ENCODE measurements at places on chromosomes 2 and 18.

GRCh38 chr2:188701836-188702235, 272.3 kb upstream of the COL3A1 start:
- no peak for DNase-seq

GRCh38 chr2:18552351-18553077, 7.9 kb downstream of the RDH14 start:
- no peak for DNase-seq

- DNase-seq, result no peak
Observed at GRCh38 chr2:102336502-102336945, 19.1 kb upstream of the IL18R1 start.

- DNase-seq, result no peak
Observed at GRCh38 chr18:10274301-10274700, 180.1 kb upstream of the APCDD1 start.

- peak; percentile 85 for DNase-seq
Observed at GRCh38 chr2:199462956-199463692, 5.4 kb upstream of the SATB2 start.

Measured in frontal cortex (tissue), 4 donors.